ENCODE measurements at places on chromosomes 5 and 9. TPM values are rescaled to one million over a fixed set of nuclear protein-coding genes. Genes with fewer than 3 reads are reported as not detected.

Gene PCDHB3
- 0.77 TPM for total RNA-seq

Gene LRRC70
- total RNA-seq, result 1.3 TPM

Gene PRDM9
- total RNA-seq, result not detected

Gene GRPEL2
- 29.6 TPM for total RNA-seq

Gene KCNMB1
- total RNA-seq, result not detected

Gene GAPT
- total RNA-seq, result not detected

Gene FGF18
- 8.0 TPM for total RNA-seq

Gene FOCAD
- 145 TPM for total RNA-seq

Gene ARHGEF28
- total RNA-seq, result 34.3 TPM

Gene SMIM33
- not detected for total RNA-seq

Gene BTNL9
- not detected for total RNA-seq

Gene CD274
- 5.9 TPM for total RNA-seq

Gene SLC34A1
- total RNA-seq, result not detected

Gene SPINK6
- total RNA-seq, result not detected

Gene MRPS27
- total RNA-seq, result 86.5 TPM

Gene AFAP1L1
- total RNA-seq, result 9.5 TPM

Gene ANKRD20A1
- under 0.01 TPM for total RNA-seq

Measured in fibroblast of lung (primary cell).